Upper lobe of right lung (tissue), 1 donor: ENCODE measurements at places on chromosomes 5 and 9. TPM values are rescaled to one million over a fixed set of nuclear protein-coding genes. Genes with fewer than 3 reads are reported as not detected.

DNA sequence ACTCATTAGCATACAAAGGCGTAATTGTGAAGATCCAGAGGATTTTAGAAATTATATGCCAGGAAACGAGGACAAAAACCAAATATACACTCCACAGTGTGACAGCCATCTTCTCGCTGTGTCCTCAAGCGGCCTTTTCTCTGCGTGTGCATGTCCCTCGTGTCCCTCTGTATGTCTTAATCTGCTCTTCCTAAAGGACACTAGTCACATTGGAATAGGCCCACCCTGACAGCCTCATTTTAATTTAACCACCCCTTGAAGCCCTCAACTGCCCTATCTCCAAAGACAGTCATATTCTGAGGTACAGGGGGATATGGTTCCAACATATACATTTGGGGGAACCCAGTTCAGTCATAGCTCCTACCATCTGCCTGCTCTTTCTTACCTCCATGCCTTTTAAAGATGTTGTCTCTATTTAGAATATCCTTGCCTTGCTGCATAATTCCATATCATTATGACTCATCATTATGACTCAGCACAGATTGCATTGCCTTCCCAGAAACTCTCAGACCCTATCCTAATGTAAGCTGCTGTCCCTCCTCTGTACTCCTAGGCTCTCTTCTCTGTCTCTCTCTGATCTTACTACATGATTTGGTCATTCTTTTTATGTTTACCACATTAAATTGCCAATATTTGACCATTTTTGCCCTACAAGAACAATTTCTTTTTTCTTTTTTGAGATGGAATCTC lies 210.9 kb downstream of the AOPEP start:
- no peak for DNase-seq

DNA sequence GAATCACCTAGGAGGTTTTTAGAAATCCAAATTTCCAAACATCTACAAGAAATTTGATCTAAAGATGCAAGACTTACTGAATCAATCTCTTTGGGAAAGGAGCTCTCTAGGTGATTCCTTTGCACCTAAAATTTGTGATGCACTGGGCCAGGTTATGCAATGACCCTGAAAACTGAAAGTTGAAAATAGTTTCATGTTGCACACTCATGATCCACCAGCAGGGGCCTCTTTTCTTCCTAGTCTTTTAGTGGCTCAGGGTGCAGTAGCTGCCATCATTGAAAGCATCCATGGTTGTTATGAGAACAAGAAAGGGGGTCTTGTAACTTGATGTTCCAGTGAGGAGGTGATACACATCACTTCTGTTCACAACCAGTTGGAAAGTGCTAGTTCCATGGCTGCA lies 486.8 kb downstream of the PSAT1 start:
- no peak for DNase-seq

- DNase-seq = no peak
Measured at GRCh38 chr5:45411971-45412612, 284.1 kb downstream of the HCN1 start.

- DNase-seq = no peak
Measured at GRCh38 chr5:74633695-74634094, 6.8 kb downstream of the ENC1 start.

DNA sequence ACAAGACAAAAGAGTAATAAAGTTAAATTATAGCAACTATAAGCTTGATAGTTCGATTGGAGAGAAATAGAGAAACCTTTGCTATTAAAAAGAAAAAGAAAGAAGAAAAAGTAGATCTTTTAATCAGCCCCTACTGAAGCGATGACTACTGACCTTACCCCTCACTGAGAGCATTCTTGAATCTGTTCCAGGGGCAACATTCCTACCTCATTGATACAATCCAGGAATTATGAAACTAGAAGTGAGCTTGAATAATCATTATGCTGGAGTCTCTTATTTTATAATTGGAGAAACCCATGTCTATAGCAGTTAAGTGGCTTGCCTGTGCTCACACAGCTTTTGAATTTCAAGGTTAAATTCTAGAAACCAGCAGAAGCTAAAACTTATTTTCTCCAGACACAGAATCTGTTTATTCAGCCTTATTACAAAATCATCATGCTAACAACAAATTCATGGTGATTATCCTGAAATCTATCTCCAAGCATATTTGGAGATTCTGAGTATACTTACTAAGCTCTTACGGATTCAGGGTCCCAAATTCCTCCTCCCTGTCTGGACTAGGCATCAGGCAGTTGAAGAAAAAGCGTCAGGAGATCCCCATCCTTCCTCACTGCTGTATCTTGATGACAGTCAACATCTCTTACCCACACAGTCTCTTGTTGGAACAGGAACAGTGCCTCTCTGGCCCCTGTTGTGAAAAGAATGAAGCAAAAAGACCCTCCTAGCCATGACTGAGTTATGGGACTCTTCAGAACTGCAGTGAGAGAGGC lies 547.6 kb upstream of the WWC1 start:
- DNase-seq = no peak

DNA sequence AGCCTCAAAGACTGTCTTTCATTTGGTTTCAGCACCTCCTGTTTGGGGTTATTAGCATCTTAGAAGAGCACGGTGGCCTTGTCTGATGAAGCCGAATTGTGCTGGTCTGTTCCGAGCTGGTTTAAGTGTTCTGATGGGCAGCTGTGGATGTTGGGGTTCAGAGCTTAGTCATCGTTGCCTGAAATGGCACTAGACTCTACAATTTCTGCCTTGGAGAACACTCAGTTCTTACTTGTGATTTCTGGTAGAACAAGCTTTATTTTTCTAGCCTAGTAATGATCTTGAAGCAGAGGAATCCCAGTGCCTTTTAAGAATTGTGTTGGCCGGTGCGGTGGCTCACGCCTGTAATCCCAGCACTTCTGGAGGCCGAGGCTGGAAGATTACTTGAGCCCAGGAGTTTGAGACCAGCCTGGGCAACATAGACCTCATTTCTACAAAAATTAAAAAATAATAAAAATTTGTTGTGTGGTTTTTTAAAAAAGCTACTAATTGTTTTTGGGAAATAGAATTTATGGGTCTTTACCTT lies 7.8 kb downstream of the FBXW5 start:
- no peak for DNase-seq

MEF2C gene
- total RNA-seq = 51.4 TPM
